ENCODE measurements at places on chromosomes 7 and 10.

DNA sequence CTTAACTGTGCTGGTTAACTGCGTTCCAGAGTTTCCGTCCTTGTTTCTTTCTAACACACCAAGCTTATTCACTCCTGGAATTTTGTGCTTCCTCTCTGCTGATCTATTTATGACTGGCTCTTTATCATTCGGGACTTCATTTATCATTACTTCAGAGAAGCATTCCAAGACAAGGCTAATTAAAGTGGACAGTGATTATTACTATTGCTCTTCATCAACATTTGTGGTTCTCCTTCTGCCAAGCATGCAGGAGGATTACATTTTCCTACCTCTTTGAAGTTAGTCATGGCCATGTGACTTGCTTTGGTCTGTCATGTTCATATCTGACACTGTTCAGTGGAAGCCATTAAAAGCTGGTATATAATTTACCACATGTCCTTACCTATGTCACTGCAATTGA lies 172.4 kb upstream of the AGR3 start:
- no peak for DNase-seq

DNA sequence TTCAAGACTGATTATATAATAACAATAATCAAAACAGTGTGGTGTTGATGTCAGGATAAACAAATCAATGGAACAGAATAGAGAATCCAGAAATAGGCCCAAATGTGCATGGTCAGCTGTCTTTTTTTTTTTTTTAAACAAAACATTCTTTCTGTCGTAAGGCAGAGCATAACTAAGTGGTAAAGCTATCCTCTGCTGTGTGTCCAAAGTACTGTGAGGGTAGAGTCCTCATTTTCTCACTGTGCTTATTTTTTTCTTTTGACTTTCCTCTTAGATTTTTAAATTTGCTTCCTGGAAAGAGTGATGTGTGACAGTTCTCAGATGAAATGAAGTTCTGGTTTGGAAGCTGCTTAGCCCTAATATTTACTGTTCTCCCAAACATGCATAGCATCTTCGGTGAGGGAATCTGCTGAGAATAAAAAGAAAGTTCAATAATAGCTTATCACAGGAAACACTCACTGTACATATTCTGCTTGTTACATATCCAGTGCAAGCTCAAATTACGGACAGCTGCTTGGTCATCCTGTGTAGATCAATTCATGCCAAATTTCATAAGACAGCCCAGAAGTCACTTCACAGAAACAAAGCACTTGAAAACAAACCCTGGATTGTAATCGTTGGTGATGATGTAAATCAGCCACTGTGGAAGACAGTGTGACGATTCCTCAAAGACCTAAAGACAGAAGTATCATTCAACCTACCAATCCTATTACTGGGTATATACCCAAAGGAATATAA lies 423.9 kb downstream of the NEBL start:
- no peak for DNase-seq

GRCh38 chr7:157928808-157929425 lies 592.1 kb downstream of the DNAJB6 start:
- DNase-seq = no peak

GRCh38 chr7:66146701-66147100 lies 32.1 kb downstream of the CRCP start:
- DNase-seq = no peak

- DNase-seq = peak; percentile 14
Measured at GRCh38 chr7:2966466-2967078, 77.1 kb downstream of the CARD11 start.

DNA sequence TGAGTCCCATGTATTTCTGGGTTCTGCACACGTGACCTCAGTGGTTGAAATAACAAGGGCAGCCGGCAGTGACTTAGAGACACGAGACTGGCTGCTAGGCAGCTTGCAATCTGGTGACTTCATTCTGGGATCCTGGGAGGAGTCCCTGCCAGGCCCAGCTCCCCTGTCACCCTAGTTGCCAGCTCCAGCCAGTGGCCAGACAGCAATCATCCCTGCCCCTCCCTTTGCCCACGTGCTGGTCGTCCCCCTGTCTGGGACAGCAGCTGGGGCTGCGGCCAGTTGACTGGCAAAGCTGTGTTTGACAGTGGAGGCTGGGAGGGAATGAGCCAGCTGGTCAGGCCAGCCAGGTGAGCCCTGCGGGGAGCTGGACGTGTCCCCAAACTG lies 30.0 kb downstream of the ADGRA1 start:
- DNase-seq = no peak

DNA sequence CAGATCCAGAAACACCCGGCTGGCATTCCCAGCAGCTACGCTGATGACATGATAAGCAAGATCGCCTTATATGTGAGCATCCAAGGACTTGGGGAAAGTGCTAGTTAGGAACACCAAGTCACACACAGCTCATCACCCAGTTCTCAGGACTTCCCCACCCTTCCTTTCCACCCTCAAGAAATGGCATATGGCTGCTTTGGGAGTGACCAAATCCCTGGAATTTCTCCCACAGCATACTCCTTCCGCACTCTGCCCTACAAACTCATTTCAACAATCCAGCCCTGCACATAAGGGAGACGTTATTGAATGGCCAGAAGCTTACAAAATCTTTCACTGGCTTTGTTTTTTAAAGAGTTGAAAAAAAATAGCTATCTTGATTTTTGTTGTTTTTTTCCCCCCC lies 4.2 kb downstream of the ITIH5 start:
- DNase-seq = no peak

- no peak for DNase-seq
Measured at GRCh38 chr7:42269161-42269560, 32.2 kb upstream of the GLI3 start.

GRCh38 chr7:101936611-101937231 lies 119.3 kb downstream of the CUX1 start:
- DNase-seq = no peak

GRCh38 chr7:50768485-50769474 lies 13.9 kb downstream of the GRB10 start:
- no peak for DNase-seq

DNA sequence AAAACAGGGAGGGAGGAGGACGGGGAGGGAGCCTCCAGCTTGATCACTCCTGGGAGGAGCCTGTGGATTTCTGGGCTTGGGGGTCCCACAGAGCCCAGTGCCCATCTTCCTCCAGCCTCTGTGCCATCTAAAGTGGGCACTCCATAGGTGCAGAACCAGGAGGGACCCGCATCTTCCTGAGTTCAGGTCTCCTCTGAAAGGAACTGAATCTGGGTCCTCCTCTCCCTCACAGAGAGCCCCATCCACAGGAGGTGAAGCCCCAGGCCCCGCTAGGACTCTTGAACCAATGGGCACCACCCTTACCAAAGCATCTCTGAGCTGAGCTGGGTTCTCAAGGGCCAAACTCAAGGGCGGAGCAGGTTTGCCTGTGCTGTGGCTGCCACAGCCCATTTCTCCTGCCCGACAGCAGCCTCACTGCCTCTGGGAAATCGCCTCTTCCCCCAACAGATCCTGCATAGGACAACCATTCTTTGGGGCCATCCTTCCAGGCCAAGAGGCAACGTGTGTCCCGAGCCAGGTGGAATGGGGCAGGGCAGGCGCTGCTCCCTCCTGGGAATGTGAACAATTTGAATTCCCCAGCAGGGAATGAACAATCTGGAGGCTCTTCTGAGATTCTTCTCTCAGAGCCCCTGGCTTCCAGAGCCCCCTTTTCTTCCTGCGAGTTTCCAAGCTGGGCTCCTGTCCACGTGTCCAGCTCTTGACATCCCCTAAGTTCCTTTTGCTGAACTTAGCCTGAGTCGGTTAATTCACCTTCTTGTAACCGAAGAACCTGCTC lies 411.0 kb upstream of the FOXK1 start:
- no peak for DNase-seq

GRCh38 chr10:120313715-120314114 lies 143.3 kb upstream of the PLPP4 start:
- no peak for DNase-seq

DNA sequence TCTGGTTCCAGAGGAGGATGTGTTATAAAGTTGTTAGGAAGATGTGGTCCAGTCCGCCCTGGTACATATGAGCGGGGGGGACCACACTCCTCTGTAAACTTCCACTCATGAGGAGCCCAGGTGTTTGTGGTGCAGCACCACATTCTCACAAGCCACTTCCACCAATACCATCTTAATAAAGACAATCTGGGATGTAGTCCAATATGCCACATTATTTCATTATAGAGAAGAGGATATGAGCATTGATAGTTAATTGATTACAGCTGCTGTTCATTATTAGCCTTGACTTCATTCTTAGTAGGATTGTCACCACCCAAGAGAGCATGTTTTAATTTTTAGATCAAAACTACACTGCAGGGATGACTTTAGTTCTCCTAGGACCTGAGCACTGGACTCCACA lies 40.5 kb downstream of the ERCC6 start:
- no peak for DNase-seq

DNA sequence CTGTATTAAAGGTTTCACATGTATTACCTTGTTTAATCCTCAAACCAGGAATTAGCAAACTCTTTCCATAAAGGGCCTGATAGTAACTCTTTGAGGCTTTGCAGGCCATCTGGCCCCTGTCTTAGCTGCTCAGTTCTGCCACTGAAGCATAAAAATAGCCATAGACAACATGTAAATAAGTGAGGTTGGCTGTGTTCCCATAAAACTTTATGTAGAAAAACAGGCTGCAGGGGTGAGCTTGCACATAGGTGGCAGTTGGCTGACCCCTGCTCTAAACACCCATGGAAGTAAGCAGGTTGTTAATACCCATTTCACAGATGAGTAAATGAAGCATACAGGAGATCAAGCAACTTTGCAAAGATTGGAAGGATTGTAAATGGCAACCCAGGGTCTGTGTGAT lies 1279.2 kb upstream of the AUTS2 start:
- DNase-seq = no peak

- DNase-seq = no peak
Measured at GRCh38 chr10:108736111-108736510, 1187.2 kb downstream of the XPNPEP1 start.

GRCh38 chr7:157037635-157038034 lies 27.2 kb upstream of the MNX1 start:
- no peak for DNase-seq

- DNase-seq = no peak
Measured at GRCh38 chr7:6451224-6451705, 3.5 kb upstream of the DAGLB start.

DNA sequence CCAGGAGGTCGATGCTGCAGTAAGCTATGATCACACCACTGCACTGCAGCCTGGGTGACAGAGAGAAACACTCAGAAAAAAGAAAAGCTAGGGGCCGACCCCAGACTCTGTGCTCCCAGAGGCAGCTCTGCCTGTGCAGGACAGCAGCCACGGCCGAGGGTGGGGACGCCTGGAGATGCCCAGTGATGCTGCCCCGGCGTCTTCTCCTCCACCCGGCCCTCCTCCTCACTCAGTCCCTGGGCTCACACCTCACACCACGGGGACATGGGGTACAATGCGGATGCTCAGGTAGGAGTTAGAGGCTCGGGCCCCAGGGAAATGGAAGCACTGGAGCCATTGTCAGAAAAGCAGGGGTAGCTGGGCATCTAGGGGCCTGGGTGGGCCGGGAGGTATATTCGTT lies 46.3 kb upstream of the ELFN1 start:
- DNase-seq = no peak

- DNase-seq = no peak
Measured at GRCh38 chr10:84908491-84908890, 580.1 kb downstream of the CCSER2 start.

- no peak for DNase-seq
Measured at GRCh38 chr7:98662289-98662688, 45.2 kb downstream of the NPTX2 start.

- no peak for DNase-seq
Measured at GRCh38 chr10:78915190-78915518, 153.6 kb upstream of the ZMIZ1 start.

GRCh38 chr10:79147796-79148451 lies 79.2 kb downstream of the ZMIZ1 start:
- no peak for DNase-seq

DNA sequence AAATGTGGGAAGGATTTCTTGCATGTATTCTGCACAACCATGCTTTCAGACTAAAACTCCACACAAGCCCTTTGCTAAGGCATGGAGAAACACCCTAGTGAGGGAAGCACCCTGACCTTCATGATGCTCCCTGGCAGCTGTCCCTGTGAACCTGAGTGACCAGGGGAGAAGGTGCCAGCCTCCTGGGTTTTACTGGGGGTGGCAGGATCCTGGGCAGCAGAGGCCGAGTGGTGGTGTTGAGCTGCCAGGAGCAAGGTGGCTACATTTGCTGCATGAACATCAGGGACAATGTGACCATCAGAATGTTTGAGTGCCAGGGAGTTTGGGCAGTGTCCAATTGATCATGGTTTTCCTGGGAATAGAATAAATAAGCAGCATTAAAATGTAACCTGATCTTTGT lies 437.9 kb downstream of the TCERG1L start:
- DNase-seq = no peak

DNA sequence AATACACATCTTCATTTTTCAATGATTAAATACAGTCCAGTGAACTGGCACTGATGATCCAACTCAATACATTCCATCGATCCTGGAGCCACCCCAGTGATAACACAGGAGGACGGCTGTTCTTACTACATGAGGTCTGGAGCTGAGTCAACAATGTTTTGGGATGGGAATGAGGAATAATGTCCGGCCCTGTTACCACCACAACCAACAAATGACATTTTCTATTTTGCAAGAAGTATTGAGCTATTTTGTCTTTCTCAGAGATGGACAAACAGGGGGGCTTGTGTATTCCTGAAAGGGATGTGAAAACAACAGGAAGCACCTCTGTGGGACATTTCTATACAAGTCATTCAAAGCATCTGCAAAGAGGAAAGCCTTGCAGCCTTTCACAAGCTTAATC lies 249.2 kb downstream of the PARD3 start:
- DNase-seq = no peak

DNA sequence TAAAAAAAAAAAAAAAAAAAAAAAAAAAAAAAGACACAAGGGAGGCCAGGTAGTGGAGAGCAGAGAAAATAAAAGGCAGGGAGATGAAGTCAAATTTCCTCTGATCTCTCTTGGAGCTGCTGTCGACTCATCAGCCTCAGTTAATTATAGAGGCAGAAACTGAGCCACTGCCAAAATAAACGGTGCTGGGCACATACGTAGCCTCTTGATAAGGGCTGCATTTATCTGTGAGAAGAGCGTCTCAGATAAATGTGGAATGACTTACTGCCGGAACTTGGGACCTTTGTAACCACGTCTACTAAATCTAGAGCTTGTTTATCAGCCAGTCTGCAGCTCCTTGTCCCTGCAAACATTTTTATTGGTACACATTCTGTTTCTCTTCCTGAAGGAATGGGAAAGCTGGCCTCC lies 162.3 kb downstream of the BAMBI start:
- DNase-seq = peak; percentile 50

- no peak for DNase-seq
Measured at GRCh38 chr7:2719007-2719406, 31.0 kb downstream of the AMZ1 start.

GRCh38 chr10:114271779-114272167 lies 32.7 kb downstream of the VWA2 start:
- no peak for DNase-seq

DNA sequence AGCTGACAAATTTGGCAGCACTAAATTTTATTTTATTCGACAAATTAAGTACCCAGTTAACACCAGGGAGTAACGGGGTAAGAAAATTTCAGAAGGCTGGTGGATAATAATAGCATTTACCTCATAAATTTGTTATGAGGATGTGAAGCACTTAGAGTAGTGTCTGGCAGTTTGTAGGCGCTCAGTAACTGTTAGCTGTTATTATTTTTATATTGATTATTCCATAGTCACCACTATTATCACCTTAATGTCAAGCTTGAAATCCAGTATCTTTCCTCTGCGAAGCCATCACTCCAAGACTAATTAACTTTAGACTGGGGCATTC lies 563 bp upstream of the COA1 start:
- DNase-seq = no peak

- DNase-seq = no peak
Measured at GRCh38 chr7:40077849-40078248, 56.6 kb downstream of the MPLKIP start.

- no peak for DNase-seq
Measured at GRCh38 chr10:5344746-5345145, 20.0 kb upstream of the UCN3 start.
